COLO829 (cell line): ENCODE measurements at places on chromosomes 4 and X.

DNA sequence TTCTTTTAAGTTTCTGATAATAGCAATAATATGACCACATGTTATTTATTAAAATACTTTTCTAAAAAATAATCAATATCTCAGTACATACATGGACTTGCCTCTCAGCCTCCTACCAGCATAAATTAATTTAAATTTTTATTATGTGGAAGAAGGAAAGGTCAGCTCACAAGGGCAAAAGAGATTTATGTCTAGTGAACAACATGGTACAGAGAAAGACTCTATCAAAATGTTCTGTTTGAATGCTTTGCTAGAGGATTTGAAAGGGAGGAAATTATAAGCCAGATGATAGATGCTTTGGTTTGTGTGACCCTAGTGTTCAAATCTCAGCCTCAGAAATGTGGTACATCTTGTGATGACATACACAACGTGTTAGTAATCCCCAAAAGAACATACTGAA lies 94.3 kb downstream of the DKK2 start:
- no peak for DNase-seq

- DNase-seq, result no peak
Observed at GRCh38 chr4:40881851-40882250, 132.1 kb downstream of the NSUN7 start.

DNA sequence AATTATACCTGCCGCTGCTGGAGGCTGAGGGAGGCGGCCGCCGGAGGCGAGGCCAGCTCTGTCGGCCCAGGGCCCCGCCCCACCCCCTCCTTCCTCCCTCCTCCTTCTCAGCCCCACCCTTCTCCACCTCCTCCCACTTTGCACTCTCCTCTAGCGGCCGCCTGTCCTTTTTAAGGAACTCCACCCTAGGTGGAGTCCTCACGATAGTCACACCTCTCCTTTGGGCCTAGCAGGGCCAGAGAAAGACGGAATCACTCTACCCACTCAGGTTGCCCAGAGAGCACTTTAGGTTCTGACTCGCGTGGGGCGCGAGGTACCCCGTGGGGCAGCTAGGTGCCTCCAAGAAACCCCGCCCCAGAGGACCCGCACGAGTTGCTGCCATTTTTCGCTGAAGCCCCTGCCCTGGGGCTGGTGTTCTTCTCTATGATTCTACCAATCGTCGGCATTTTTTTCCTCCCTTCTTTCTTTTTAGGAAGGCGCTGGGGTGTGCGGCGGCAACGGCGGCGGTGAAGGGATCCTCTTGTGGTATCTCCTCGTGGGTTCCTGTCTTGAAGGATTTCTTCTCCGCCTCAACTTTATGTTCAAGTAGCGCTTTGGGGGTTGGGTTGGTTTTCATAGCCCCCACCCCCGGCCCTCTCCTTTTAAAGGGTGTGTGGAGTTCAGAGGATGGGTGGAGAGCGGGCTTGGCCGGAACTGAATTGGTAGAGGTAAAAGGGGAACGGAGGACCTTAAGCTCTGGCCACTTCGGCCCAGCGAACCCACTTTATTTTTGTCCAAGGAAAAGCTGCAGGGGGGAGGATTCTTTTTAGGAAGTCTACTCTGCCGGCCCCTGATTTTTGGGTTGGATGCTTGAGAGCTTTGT lies at the start of gene KLF8:
TSS of gene KLF8 (plus strand) at position 136 of the 862 bp plus-strand sequence. CDS start 979 bp downstream, outside the sequence.
- DNase-seq, result peak; percentile 2

DNA sequence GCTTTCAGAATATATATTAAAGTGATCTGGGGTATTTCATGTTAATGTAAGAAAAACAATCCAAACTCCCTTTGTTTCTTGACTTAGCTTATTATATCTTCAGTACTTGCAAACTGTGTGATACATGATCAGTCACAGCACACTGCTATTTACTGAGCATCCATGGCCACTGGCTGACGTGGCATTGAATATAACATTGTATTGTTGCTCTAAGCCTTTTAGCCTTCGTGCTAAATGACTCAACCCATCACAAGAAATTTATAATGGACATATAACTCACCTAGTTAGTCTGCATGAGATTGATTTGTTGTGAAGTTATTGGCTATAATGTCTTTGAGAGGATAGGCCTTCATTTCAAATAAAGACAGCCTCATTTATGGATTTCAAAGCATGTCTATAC lies 642.6 kb downstream of the IL1RAPL1 start:
- DNase-seq, result no peak

- peak; percentile 35 for DNase-seq
Observed at GRCh38 chr4:64940698-64941097, 531.4 kb upstream of the TECRL start.

GRCh38 chrX:40947276-40947675 lies 138.0 kb upstream of the USP9X start:
- no peak for DNase-seq

DNA sequence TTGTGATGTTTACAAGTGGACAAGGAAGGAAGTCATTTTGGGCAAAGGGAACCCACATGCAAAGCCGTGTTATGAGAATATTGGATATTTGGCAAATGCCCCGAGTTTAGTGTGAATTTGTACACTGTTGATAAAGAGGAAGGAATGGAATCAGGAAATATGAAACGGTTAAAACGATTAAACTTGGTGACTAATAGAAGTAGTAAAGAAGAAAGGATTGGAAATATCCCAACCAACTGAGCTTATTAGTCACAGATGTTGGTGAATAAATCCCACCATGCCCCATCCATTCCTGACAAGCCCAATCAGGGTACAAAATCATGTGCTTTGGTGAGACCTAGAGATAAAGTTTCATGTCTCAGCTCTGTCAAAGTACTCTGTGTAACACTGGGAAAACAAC lies 22.0 kb downstream of the ARHGAP24 start:
- peak; percentile 15 for DNase-seq

GRCh38 chr4:11228530-11228929 lies 200.2 kb downstream of the HS3ST1 start:
- no peak for DNase-seq

DNA sequence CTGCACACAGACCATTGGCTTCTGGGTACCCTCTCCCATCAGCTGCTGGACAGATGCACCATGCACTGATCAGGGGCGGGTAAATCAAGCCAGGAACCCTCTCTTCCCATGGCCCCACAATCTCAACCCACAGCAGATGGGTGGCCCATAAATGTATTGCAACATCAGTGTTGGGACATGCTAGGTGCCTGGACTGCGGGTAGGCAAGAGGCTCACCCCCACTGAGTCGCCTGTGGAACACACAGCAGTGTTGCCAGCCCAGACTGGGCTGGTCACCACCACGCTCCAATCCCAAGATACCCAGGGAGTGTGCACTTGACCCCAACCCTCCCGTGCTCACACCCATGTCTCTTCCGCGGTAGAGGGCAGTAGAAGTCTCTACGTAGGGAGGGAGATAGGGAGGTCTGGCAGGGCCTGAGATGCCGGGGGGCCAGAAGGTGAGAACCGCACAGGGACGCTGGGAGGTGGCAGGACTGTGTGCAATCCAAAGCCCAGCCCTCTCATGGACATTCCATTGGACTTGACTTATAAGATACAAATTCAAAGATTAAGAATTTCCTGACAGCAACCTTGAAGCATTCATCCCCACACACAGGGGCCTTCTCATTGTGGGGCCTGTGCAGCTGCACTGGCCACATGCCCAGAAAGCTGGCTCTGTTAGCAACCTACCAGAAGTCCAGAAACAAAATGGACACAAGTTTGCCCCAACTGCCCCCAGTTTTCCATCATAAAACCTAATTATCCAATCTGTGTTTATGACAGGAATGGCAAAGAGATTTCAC lies 183.7 kb downstream of the NSUN7 start:
- no peak for DNase-seq

DNA sequence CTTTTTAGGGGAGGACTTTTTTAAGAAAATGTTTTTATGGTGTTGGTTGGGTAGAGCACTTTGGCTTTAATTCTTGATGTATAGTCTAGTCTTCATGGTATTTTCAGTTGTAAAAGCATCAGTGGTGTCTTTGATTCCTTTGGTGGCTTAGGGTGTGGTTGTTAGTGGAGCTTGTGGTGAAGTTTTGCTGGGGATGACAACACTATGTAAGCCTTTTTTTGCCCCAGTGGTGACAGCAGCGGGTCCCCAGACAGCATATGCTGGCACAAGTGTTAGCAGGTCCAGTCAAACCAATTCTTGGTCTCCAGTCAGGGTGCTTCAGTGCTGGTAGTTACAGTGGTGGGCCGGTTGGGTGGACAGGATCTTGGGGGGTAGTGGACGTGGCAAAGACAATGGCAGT lies 52.0 kb downstream of the CHIC1 start:
- DNase-seq, result no peak

DNA sequence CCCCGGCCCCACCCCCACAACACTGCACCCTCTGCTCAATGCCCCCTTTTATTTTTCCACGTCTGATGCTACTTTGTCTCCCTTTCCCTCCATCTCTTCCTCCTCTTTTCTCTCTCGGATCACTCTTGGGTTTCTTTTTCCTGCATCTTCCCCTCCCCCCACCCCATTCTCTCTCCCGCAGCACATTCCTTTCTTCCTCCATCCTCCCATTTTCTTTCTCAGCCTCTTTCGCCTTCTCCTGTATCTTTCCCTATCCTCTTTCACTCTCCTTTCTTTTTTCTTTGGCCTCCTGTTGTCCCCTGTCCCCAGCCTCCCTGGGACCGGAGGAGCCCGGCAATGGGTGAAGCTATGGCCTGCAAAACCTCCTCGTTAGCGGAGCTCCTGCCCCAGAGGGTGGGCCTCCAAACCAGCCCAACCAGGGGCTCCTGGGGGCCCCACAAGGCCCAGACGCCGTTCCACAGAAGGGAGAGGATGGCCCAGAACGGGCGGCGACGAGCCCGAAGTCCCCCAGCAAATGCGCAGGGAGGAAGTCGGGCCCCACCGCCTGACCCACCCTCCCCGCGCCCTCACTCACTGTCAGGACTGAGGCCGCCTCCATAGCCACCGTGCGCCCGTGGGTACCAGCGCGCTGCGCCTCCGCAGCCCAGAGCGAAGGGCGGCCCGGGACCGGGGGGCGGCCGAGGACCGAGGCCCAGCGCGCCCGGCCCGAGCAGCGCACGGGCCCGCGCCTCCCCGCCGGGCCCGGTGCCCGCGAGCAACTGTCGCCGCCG lies 807 bp downstream of the HMX1 start:
- DNase-seq, result no peak

GRCh38 chrX:133325422-133325821 lies 89.9 kb downstream of the GPC4 start:
- DNase-seq, result no peak

DNA sequence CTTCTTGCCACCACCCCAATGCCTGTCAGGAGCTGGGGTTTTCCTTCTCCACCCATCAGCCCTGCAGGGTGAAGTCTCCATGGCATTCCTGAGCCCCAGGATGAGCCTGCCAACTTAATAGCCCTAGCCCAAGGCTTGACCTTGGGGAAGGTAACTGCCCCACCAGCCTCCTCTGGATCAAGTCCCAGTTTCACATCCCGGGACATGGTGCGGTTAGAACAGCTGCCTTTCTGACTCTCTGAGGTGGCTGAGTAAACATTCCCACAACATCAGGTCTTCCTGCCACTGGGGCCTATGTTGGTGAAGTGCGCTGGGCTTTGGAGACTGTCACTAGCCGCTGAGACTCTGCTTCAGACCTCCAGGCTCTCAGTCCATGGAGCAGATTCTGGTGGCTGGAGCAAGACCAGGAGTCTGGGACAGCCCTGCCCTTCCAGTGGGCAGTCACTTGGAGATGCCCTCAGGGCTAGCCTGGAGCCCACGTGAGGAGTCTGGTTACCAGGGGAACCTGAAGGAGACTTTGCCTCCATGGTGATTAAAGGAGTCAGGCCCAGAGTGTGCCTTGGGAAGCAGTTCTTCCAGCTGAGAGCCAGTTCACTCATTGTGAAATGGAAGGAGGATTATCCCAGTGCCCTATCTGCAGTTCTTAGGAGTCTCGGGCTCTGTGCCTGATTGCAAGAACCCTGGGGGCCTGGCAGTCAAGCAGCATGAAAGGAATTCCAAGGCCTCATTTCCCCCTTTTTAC lies 56.8 kb downstream of the SMIM20 start:
- DNase-seq, result no peak

GRCh38 chrX:150205011-150205410 lies 158.1 kb upstream of the MAMLD1 start:
- no peak for DNase-seq

DNA sequence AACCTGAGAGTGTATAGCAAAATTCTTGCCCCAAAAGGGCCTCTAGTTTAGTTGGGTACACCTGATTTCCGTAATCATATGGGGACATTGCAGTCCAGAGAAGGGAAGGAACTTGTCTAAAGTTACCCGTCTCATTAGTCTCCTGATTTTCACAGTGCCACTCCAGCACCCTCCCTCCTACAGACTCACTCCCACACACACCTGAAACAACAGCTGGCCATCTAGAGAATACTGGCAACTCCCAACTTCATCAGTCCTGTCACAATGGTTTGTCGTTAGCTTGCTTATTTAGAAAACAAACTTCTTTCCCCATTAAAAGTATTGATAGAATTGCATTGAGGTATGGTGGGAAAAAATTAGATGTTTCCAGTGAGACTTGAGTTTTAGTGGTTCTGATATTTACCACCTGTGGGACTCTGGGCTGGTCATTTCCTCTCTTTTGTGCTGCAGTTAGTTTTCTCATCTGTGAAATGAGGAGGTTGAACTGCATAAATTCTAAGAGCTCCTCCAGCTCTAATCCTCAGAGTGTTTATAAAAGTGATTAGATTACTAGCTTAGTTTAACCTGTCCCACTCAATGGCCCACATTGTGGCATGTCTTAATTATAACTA lies 1.7 kb downstream of the IL13RA1 start:
- DNase-seq, result no peak

DNA sequence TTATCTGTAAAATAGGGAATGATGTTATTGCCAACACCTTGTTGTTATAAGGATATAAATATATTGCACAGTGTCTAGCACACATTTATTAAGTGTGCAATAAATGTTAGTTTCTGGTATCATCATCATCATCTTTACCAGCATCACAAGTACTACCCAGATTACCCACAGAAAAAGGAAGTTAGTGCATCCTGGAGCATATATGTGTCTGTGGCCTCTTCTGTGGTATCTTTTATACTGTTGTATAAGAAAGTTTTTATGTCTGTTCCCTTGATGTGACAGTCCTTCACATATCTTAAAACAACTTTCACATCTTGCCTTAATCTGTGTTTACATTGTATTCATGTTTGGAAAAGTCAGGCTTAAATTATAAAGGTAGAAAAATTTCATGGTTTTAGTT lies 10.0 kb downstream of the EXOSC9 start:
- DNase-seq, result no peak

DNA sequence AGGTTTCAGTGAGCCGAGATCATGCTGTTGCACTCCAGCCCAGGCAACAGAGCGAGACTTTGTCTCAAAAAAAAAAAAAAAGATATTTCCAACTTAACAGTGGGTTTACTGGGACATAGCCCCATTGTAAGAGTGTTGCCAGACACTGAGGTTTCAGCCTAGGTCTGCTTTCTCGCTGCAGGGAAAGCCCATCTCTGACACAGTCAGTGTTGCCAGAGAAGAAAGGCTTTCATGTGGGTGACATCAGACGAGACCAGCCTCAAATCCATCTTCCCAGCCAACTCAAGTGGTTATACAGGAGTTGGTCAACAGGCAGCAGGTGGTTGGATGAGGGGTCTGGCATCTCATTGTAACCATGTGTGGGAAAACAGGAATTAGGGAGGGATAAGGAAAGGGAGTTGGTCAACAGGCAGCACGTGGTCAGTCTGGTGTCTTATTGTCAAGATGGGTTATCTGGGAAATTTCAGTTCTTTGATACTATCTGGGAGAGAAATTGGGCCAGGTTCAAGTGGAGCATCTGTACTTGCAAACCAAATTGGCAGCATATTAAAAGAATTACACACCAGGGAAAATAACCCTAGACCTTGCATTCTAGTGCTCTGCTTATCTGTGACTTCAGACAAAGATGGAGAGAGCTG lies 41.1 kb downstream of the NELFA start:
- no peak for DNase-seq

- peak; percentile 21 for DNase-seq
Observed at GRCh38 chr4:56181140-56181953, 205.9 kb downstream of the AASDH start.
